HCT116 (cell line): ENCODE measurements at places on chromosomes 6 and 20.

DNA sequence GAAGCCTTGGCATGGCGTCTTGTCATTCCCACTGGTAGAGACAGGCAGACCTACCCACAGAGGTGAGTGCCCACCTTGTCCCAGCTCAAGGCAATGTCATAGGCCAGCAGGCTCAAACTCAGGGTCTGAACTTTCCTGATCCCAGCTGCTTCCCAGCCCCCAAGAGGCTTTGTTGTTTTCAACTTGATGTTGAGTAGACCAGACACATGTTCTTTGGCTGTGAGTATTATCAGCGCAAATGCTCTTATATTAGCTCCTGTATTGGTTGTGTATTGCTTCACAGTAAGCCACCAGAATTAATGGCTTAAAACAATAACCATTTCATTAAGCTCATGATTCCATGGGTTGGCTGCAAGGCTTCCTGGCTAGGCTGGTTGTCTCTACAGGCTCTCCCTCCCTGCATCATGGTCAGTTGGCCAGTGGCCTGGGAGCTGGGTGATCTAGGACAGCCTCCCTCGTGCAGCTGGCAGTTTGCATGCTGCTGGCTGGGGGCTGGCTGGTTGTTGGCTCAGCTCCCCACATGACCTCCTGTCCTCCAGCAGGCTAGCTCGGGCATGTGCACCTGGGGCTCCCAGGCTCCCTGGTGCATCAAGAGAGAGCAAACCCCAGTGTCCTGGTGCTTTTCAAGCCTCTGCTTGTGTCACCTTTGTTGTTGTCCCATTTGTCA is 21.6 kb downstream of the TOX2 start:
- DNase-seq = no peak
- peaks cover 36% of the 10 kb centered on the region for H3K4me1 ChIP-seq
- no peak overlapping the region for H3K4me3 ChIP-seq
- no peaks in the 10 kb centered on the region for H3K36me3 ChIP-seq
- H3K27me3 ChIP-seq = no peaks in the 10 kb centered on the region

DNA sequence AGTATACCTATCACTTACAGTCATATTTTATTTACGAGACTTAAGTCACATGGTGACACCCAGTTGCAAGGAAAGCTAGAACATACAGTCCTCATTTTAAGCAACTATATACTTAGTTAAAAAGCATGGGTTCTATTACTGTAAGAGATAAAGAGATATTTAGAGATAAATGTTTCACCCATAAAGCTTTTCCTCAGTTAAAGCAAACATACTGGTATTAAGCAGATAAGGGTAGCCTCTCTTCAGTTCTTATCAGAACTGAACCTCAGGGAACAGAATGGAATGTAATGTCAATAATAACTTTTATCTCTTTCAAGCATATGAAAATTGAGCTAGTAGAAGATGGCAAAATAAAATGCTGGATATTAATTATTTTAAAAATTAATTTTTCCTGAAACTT is 9.9 kb upstream of the ASCC3 start:
- H3K27ac ChIP-seq = no peak overlapping the region
- H3K4me1 ChIP-seq = no peaks in the 10 kb centered on the region
- H3K27me3 ChIP-seq = no peaks in the 10 kb centered on the region
- H3K4me3 ChIP-seq = no peak overlapping the region
- H3K36me3 ChIP-seq = no peaks in the 10 kb centered on the region

GRCh38 chr6:89050697-89051096 is 29.9 kb upstream of the PNRC1 start:
- H3K36me3 ChIP-seq = no peaks in the 10 kb centered on the region
- H3K27me3 ChIP-seq = no peaks in the 10 kb centered on the region
- H3K4me3 ChIP-seq = no peak overlapping the region

DNA sequence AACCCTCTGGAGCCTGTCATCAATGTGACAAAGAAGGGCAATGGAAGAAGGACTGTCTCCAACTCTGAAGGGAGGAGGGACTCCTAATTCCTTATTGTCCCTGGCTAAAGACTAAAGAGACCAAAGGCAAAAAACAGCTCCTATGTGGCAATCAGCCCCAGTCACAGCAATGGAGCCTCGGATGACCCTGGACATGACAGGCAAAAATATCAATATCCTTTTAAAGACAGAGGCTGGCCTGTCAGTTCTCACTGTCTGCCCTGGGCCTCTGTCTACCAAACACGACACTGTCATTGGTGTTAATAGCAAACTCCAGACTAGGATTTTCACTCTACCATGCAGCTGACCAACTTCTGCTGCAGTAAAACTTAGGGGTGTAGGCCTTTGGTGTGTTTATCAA is 38.0 kb upstream of the POU5F1 start:
- no peak overlapping the region for H3K27ac ChIP-seq
- H3K36me3 ChIP-seq = no peaks in the 10 kb centered on the region
- no peaks in the 10 kb centered on the region for H3K27me3 ChIP-seq
- H3K4me1 ChIP-seq = peaks cover 14% of the 10 kb centered on the region
- DNase-seq = no peak

GRCh38 chr6:65706436-65706835 is 590 bp downstream of the EYS start:
- no peak overlapping the region for H3K4me3 ChIP-seq
- no peaks in the 10 kb centered on the region for H3K4me1 ChIP-seq
- no peak overlapping the region for H3K27ac ChIP-seq
- H3K27me3 ChIP-seq = no peaks in the 10 kb centered on the region
- DNase-seq = no peak

DNA sequence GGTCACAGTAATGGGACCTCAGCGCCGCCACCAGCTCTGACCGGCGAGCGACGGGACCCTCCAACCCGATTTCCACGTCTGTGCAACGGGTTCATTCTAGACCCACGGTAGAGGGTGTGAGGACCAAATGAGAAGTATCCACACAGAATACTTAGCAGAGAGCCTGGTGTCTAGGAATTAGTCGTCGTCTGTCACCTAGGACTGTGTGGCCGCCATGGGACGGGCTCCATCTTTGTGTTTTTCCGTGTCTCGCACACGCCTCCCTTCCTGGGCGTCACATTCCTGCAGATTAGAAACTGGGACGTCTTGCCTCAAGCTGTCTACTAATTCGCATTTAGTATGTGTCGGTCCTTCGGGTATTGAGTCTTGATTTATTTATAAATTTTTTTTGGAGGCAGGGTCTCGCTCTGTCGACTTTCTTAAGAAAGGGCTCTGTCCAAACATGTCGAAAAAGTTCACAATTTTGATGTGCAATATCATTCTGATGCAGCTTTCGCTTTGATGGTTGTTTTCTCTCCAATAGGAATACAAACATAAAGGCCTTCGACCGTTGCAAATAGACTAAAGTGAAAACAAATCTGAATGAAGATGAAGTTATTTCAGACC is 563 bp downstream of the MGME1 start:
- H3K4me3 ChIP-seq = peak overlapping the region; percentile 75
- no peaks in the 10 kb centered on the region for H3K27me3 ChIP-seq
- H3K4me1 ChIP-seq = peaks cover 50% of the 10 kb centered on the region
- peak overlapping the region; percentile 99 for H3K27ac ChIP-seq

DNA sequence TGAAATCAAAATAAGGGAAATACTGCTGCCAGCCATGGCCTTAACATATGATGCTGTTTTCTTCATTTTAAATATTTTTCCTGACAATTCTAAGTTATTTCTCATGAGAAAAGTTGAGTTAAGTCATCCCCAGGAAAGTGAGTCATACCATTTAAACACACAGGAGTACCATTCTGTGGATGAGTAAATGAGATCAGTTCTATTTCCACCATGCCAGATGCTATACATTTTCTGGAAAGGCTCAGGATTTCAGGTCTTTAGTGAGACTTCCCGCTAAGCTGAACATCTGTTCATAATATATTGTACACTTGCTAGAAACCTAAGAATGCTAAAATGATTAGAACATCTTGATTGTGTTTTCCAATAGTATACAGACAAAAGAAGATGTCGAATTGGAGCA is 256.2 kb upstream of the MANEA start:
- DNase-seq = no peak
- H3K27me3 ChIP-seq = no peaks in the 10 kb centered on the region
- no peak overlapping the region for H3K4me3 ChIP-seq
- no peaks in the 10 kb centered on the region for H3K4me1 ChIP-seq
- no peaks in the 10 kb centered on the region for H3K36me3 ChIP-seq

DNA sequence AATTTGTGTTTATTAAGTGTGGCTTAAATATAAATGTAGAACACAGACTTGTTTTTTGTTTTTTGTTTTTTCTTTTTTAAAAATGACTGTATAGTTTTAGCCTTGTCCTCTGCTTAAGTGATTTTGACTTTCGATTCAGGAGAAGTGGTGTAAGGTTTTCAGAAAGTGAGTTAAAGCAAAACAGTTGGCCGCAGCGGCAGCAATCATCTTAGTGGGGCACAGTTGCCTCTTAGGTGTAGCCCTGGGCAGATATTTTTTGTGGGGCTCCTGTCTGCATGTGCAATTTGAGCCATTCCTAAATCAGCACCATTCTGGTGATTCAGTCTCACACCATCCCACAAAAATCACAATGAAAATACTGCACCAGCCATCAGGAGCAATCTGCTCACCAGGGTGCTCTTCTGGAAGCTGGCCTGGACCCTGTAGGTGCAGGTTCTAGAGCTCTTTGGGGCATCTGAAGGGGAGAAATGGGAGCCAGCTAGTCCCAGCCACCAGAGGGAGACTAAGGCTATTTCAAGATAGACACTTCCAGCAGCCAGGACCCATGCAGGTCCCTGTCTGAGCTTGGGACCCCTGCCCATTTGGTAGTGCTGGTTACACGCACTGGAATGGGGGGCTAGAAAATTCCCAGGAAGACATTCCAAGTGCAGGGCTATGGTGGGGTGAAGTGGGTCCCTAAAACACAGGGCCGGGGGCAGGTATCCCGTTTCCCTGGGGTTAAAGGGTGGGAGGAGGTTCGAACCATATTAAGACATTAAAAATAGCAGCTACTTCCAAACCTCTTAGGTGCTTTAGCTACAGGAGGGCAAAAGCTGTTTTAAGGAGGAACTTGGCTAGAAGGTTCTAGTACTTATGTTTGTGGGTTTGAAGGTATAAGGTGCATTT is 156.6 kb downstream of the NFATC2 start:
- peak; percentile 24 for DNase-seq
- no peak overlapping the region for H3K27ac ChIP-seq
- H3K4me1 ChIP-seq = no peaks in the 10 kb centered on the region
- no peaks in the 10 kb centered on the region for H3K27me3 ChIP-seq
- no peaks in the 10 kb centered on the region for H3K36me3 ChIP-seq
- no peak overlapping the region for H3K4me3 ChIP-seq

DNA sequence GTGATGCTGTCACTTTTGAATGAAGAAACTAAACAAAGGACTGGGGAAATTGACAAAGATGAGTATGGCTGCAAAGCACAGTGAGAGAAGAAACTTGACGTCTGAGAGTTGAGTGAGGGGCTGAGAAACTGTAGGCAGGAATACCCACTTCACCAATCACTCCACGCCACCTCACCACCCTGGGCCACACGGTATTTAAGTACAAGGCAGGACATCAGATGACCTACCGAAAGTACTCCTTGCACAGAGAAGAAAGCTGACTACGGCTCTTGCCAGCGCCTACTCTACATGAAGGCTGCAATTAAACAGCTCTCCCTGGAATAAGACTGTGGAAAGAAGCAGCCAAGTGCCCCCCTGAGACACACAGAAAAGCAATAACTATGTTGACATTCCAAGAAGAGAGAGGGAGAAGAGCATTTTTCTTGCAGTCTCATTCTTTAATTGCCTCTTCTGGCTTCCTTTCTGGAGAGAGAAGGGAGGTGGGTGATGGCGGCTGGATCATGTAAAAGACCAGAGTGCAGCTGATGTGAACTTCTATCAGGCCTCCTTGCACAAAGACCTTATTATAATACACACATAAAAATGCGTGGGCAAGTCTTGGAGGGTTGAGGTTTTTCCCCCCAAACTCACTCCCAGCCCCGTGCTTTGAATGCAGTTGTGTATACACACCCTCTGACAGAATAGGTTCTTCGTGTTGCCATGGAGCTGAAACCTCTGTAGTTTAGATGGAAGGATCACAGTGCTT is 44.6 kb downstream of the HIVEP2 start:
- H3K36me3 ChIP-seq = no peaks in the 10 kb centered on the region
- no peak overlapping the region for H3K4me3 ChIP-seq
- H3K27me3 ChIP-seq = no peaks in the 10 kb centered on the region

DNA sequence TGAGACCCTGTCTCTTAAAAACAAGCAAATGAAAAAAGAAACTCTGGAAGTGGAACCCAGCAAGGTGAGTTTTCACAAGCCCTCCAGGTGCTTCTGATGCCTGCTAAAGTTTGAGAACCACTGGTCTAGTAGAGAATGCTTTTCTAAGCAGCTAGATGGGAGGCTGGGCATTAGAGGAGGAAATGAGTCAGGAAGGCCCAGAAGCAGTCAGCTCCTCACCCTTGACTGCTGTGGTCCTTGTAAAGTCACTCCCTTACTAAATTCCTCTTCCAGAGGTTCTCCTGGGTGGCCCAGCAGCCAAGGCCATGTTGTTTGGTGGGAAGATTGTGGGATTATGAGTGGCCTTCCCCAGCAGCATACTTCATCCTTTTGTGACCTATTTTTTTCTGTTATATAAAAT is 52.0 kb upstream of the FYN start:
- no peaks in the 10 kb centered on the region for H3K36me3 ChIP-seq
- H3K27ac ChIP-seq = no peak overlapping the region
- H3K4me3 ChIP-seq = no peak overlapping the region
- peaks cover 3% of the 10 kb centered on the region; the same call in 1 of the 2 replicates for H3K4me1 ChIP-seq
- DNase-seq = no peak

DNA sequence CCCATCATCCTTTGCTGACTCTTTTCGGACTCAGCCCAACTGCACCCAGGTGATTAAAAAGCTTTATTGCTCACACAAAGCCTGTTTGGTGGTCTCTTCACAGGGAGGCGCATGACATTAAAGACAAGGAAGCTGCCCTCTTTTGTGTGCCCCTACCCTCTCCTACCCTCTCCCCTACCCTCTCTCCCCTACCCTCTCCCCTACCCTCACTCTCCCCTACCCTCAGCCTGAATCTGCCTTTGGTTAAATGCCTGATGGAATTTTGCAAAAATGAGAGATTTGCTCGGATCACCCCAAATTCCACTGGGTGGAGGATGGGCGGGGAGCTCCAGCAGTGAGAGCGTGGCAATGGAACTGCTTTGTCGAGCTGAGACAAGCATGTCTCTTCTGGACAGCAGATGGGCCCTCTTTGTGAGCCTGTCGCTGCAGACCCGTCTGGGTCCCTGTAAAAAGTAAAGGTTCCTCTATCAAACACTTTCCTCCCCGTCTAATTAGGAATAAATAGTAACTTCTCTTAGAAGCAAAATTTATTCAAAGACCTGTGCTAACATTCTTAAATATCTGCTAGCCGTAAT is 76.4 kb upstream of the MLN start:
- no peak overlapping the region for H3K27ac ChIP-seq
- H3K27me3 ChIP-seq = no peaks in the 10 kb centered on the region; the same call in 1 of the 2 replicates
- peaks cover 4% of the 10 kb centered on the region for H3K4me1 ChIP-seq
- no peaks in the 10 kb centered on the region for H3K36me3 ChIP-seq
- DNase-seq = no peak

DNA sequence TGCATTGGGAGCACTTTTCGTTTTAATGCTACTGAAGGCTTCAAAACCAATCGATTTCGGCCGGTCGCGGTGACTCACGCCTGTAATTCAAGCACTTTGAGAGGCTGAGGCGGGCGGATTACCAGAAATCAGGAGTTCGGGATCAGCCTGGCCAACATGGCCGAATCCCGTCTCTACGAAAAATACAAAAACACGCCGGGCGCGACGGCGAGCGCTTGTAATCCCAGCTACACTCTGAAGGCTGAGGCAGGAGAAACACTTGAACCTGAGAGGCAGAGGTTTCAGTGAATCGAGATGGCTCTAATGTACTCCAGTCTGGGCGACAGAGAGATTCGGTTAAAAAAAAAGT is 58.4 kb downstream of the TRIM38 start:
- peak overlapping the region; percentile 60 for H3K4me3 ChIP-seq
- peak overlapping the region; percentile 93 for H3K27ac ChIP-seq
- DNase-seq = peak; percentile 72
- peaks cover 22% of the 10 kb centered on the region for H3K4me1 ChIP-seq
- no peaks in the 10 kb centered on the region for H3K27me3 ChIP-seq
